ENCODE measurements at places on chromosomes 4 and X.

DNA sequence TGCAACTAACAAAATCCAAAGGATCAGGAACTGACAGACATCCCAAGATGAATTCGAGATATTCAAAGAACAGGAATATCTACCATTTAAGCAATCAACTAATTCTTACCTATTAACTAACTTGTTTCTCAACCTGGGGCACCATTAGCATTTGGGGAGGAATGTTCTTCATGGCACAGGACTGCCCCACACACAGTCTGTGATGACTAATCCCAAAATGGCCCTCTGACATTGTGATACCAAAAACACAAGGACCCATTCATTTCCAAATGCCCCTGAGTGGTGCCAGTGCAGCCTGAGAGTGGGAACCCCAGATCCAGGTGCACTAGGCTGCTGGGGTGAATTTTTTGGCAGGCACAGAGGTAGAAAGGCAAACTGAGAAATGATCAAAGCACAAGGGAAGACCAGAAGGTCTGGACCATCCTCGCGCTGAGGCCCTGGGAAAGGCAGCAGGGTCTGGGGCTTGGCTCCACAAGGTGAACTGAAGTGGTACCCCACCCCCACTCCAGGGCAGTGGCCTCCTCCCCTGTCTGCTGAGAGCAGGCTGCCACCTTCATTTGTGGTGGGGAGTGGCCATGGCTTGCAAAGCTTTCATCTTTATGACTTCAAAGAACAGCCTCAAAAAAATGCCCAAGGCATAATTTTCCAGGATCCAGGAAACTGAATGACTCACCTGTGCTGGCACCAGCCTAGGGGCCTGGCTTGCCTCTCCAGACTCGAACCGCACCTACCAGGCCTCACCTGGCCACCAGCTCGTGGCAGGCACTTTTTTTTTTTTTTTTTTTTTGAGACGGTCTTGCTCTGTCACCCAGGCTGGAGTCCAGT is 122.4 kb downstream of the BCOR start:
- DNase-seq: no peak

DNA sequence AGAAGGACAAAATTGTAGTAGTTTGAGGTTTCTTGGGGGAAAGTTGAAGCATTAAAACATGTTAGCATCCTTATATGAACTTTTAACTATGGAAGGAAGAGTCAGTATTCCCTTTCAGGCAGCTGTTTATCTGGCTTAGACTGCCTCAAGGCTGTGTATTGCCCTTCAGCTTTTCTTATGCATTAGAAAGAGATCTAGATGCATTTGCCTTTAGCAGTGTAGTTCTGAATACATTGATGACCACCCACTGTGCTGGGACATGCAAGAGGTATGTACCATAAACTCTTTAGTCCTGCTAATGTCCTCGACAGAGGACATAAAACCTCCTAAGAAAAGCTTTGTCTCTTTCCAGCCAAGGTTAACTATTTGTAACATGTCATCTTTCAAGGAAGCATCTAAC is 2.9 kb downstream of the FAM200B start:
- DNase-seq: no peak

DNA sequence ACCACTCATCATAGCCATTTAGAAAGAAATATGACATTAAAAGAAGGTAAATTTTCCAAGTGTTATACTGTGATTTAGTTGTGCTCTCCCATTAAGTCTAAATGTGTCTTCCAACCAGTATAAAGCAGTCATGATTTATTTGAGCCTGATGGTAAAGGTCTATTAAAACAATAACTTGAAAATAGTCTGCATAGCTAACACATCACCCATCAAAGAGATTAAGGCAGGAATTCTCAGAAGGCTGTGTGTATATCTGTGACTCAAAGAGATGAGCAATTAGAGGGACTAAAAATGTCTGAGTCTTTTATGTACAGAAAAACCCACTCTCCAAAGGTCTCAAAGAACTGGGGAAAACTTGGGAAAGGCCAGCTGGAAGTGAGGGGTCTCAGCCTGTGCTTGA is 70.3 kb upstream of the IQCM start:
- no peak for DNase-seq

DNA sequence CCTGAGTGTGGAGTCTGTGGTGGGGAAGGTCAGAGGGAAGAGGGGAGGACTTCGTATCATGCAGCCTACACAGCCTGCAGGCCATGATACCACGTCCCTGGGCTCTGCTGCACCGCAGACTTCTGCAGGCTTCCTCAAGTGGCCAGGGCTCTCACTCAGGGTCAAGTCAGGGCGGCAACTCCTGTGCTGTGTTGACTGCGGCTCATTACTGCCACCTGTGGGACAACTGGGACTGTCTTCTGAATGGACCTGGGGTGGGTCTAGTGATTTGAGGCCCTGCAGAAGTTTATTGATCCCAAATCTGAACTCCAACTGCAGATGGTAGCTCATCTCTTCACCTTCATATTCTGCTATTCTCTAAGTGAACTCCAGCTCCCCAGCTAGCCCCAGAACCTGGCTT is 167.1 kb downstream of the NSUN7 start:
- DNase-seq: no peak

Measured in GM12864 (cell line).